ENCODE measurements at places on chromosomes 5 and 9.
A peak's percentile ranks its signal among the peaks of the same experiment; 100 is the strongest.

DNA sequence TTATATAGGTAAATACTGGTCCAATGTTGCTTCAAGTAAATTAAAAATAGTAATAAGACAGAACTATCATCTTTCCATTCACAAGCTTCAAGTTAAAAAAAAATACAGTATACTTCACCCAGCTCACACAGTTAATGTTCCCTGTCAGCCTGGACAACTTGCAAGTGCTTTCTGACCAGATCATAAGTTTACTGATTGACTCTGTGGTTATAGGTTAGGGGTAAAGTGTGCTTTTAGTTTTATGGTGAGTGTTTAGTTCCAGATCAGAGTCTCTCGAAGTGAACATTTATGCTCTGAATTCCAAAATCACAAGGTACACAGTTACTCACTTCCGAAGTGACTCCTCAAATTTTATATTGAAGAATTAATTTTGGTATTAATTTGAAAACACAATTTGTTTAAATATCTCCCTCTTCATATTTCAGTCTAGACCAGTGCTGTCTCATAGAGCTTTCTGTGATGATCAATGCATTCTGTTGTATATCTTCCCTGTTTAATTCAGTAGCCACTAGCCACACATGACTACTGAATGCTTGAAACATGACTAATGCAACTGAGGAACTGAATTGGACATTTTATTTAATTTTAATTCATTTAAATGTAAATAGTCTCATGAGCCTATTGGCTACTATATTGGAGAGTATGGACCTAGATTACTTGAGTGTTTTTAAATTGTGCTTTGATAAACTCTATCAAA, 90.7 kb downstream of the MEF2C start:
- peak; percentile 35 for DNase-seq

DNA sequence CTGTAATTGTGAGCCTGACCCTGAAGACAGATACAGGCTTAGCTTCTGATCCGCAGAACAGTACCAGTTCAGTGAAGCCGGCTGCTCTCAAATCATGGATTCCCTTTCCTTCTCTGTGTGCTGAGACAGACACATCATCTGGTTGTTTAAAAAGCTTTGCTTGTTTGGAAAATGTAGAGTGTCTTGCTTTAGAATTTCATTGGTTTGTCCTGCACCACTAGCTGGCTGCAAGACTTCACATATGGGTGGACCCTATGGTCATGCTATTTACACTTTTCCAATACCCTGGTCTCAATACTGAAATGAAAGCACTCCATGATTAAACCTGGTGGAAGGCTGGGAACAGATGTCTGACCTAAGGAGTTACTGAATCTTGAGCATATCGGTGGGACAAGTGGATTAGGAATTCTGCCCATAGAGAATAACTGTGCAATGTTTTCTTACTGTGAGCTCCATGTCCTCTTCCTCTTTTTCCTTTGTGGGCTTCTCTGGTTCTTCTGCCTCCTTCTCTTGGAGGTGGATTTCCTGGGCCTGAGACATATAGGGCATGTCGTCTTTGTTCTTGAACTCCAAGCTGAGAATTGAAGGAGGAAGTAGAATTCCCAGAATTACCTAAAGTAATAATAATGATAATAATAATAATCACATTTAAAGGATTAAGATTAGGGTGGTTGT, 201.1 kb upstream of the KLF9 start:
- DNase-seq, result no peak

GRCh38 chr9:91382298-91382697, 20.6 kb upstream of the AUH start:
- no peak for DNase-seq

DNA sequence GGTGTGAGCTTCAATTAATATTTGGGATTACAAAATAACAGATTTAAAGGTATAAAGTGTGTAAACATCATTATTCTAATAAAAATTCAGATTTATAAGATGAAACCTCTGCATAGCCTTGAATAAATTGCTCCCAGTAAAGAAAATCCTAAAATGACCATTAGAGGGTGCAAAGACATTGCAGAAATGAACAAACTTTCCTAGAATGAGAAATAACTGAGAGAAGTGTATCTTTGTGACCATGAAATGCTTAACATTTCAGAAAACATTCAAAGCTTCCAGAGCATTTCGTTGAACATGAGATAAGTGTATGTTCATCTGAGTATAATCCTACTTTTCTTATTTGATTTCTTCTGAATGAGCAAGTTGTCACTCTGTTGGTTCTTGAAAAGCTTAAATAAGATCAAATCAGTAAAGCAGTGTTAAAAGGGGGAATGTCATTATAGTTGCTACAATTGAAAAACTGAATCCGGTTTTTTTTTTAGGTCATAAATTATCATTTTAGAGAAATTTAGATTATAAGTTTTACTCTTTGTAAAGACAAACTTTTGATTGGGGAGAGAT, 24.7 kb upstream of the NUDT12 start:
- DNase-seq, result no peak

DNA sequence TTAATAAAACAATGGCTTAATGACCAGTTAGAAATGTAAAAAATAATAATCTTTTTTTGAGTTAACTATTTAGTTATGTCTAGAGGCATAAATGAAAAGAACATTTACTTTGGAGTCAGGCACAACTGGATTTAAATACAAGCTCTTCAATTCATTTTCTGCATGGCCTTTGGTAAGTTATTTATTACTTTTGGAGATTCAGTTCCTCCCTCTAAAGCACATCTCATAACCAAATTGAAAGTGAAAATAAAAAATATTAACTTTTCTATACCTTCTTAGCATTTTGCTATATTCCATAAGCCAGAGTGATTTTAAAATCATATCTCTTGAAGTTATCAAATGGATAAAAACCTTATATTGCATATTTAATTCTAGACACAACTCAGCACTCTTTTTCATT, 434.9 kb upstream of the SMARCA2 start:
- DNase-seq, result no peak

GRCh38 chr5:158159621-158160020, 300.7 kb upstream of the CLINT1 start:
- DNase-seq, result no peak

Measured in brain microvascular endothelial cell (primary cell).